ENCODE measurements at places on chromosomes 2 and 18.

GRCh38 chr2:69086466-69086865, 73.5 kb downstream of the ANTXR1 start:
- DNase-seq: no peak

DNA sequence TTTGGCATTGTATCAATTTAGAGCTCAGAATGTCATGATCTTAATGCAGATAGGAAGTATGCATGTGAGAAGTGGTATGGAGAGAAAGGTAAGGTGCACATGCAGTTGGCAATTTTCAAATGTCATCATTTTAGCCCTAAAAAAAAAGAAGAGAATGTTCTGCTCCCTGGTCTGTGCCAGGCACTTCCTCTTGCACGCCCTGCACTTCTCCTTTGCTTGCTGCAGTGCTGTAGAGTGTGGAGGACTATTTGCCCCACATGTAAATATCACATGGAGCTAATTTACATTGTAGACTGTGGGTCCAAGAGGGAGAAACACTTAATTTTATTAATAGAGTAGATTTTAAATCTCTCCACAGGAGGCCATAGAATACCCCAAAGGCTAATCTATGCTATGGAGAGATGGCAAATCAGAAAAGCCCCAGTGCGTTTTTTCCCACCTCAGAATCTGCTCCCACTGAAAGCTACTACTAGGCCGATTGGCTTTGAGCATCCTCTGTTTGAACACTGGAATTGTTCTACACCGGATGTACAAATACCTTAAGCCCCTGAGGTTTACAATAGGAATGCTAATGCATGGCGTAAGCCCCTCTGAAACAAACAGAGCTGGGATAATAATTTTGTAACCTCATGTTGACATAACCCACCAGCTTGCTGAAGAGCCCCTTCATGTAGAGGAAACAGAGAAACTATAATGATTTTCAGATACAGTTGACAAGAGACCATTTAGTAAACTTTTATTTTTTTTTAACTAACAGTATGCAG, 137.2 kb upstream of the KLHL14 start:
- DNase-seq: peak; percentile 4

GRCh38 chr18:43563780-43564179, 286.5 kb upstream of the SYT4 start:
- DNase-seq: peak; percentile 44

- DNase-seq: peak; percentile 23
Measured at GRCh38 chr2:120958623-120959366, 223.1 kb downstream of the GLI2 start.

GRCh38 chr18:77071711-77072292, 60.8 kb downstream of the MBP start:
- DNase-seq: no peak

DNA sequence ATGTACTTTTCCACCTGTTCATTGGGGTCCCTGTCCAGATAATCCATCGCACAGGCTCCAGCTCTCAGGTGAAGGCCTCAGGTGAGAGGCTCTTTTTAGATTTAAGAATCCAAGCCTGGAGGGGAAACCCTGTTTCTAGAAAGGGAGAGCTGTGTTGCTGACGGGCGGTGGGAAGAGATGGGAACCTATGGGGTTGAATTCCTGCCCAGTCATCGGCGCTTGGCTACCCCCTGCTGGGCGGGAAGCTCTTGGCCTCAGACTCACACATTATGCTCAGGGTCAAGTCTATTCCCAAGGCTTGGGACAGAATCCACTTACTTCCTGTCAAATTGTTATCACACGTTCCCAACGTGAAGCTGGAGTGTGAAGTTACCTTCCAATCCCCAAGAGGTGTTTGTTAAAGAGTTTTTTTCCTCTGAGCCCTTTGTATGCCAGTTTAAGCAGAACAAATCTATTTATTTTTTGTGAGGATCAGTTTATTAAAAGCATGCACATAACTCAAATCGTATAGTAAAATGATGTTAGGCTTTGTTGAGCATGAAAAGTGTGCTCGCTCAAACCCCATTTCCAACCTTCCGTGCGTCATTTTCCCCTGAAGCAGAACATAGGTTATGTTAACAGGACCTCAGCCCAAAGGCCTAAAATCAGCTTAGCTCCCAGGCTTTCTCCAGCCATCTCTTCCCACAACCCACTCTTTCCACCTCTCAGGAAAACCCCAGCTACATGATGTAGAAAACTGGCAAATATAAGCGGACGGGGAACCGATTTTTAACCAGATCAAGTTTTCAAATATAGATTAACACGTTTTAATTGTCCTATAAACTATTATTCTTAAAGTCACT, 181.7 kb upstream of the ETAA1 start:
- DNase-seq: peak; percentile 18

GRCh38 chr2:219282943-219283581, 3.9 kb downstream of the DNAJB2 start:
- no peak for DNase-seq

GRCh38 chr2:8652774-8653426, 29.0 kb upstream of the ID2 start:
- DNase-seq: no peak

DNA sequence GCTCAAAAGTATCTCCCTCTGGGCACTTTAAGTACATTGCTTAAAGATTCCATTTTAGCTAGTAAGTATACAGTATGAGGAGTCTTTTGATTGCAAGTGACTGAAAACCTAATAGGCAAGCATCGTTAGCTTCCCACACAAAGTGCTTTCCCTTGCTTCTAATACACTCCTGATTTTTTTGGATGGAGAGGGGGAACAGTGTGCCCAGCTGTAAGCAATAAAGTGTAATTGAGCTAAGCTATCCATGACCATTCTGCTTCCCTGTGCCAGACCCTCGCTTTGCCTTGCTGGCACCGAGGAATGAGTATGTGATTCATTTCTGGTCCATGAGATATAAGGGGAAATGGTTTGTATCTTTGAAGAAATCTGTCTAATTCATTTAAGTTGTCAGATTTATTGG, 3.8 kb upstream of the ZNF24 start:
- no peak for DNase-seq

GRCh38 chr2:170276925-170277629, 99.1 kb downstream of the MYO3B start:
- DNase-seq: peak; percentile 3

- DNase-seq: no peak
Measured at GRCh38 chr18:8990276-8991031, 112.0 kb upstream of the NDUFV2 start.

- DNase-seq: no peak
Measured at GRCh38 chr2:48479915-48480314, 50.0 kb upstream of the STON1 start.

DNA sequence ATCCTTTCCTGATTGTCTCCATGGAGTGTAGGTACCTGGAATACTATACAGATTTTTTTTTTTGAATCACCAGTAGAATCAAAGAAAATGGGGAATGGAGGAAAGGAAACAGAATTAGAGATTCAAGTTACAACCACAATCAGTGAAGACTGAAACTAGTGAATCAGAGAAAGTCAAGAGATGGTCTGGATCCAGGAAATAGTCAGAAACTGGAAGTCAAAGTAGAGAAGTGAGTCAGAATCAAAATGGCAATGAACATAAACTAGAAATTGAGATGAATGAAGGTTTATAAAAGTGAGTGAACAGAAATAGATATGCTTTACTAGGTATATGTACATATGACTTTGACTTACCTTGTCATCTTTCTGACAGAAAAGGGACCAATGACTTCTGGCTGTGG, 579.0 kb downstream of the PLCL1 start:
- DNase-seq: no peak

- DNase-seq: no peak
Measured at GRCh38 chr2:46561731-46562450, 82.5 kb downstream of the TMEM247 start.

DNA sequence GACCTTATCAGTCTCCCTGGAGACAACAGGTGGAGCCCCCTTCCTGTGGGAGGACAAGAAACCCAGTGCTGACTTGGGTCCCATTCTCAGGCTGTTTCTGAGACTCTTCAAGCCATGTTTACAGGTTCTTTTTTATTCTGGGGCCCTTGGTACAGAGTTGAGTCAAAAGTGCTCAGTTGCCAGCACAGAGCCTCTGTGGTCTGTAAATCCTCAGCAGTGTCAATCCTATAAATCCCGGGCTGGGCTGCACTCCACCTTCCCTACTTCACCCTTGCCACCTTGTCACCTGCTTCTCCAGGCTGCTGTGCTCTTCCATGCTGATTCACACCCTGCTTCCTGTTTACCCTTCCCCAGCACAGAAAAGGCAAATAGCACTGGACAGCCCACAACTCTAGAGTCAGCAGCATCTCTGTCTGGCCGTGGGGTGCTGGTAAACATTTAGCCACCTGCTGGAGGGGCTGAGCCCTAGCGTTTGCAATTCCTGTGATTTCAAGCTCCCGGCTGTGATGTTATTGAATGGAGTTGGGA, 74.7 kb downstream of the TNFRSF11A start:
- peak; percentile 11 for DNase-seq

GRCh38 chr18:9177031-9177430, 40.5 kb downstream of the ANKRD12 start:
- no peak for DNase-seq

DNA sequence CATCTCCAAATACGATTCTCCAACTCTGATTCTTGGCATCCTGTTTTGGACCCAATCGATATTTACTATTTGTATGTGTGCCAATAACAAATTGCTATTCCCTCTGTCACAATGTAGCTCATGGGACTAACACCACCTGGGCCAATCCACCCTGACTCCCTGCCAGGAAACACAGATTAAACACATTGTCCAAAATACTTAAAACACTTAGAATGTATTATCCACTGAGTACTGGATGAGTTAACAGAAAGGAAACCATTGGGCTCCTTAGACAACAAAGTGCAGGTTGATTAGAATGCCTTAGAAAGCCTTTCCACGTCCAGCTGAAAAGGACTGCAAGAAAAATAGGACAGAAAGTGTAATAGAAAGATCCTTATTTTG, 79.4 kb upstream of the ARHGAP28 start:
- no peak for DNase-seq

DNA sequence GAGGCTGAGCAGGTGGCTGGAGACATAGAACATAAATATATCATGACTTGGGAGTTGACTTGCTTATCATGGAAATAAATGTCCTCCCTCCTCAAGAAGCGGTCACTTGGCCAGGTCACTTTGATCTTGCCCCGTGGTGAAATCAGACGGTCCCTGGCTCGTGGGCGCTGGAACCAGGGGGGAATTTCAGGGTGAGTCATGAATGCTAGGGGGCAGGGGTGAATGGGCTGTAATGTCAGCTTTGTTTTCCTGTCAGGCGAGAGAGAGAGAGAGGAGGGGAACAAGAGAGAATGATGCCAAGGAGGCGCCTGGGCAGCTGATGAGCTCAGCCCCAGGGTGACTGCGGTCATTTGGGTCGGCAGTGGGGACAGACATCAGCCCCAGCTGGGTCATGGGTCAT, 47.7 kb downstream of the RRM2 start:
- DNase-seq: no peak

Data from NB4 (cell line).